T-helper 2 cell treated with Interferon-gamma antibody and Interleukin-4, amounts not matched to agents 100 ng/mL and 5 ng/mL, for 36 hours (primary cell): ENCODE measurements at places on chromosomes 1 and 21. TPM values are rescaled to one million over a fixed set of nuclear protein-coding genes. Genes with fewer than 3 reads are reported as not detected.

OPTC gene
- total RNA-seq, result not detected in 2 replicates

ZNF648 gene
- not detected in 2 replicates for total RNA-seq

CACNA1S gene
- not detected in 2 replicates for total RNA-seq

SLC30A1 gene
- total RNA-seq, result 11.5 and 12.7 TPM in 2 replicates

SPRR1B gene
- not detected in 2 replicates for total RNA-seq

EPS8L3 gene
- total RNA-seq, result not detected in 2 replicates

GIPC2 gene
- 0.05 and 0.07 TPM in 2 replicates for total RNA-seq

CENPF gene
- 117 and 119 TPM in 2 replicates for total RNA-seq

PRAMEF10 gene
- not detected in 2 replicates for total RNA-seq

FCRL6 gene
- total RNA-seq, result 0.25 TPM in 1 of 2 replicates, not detected in the other
